Activated CD4-positive, alpha-beta T cell treated with anti-CD3 and anti-CD28 coated beads, Interleukin-2, amount 10 ng/mL, durations not matched to agents 24 days and 14 days (primary cell): ENCODE measurements at places on chromosomes 1 and 21. TPM values are rescaled to one million over a fixed set of nuclear protein-coding genes. Genes with fewer than 3 reads are reported as not detected.
A peak's percentile ranks its signal among the peaks of the same experiment; 100 is the strongest.

The CASQ2 gene
- not detected in 2 replicates for total RNA-seq

GRCh38 chr1:58162952-58163550 lies 383.5 kb downstream of the OMA1 start:
- H3K27ac ChIP-seq, result no peak overlapping the region
- H3K4me1 ChIP-seq, result no peaks in the 10 kb centered on the region
- no peak overlapping the region for H3K4me3 ChIP-seq

GRCh38 chr21:42248783-42249597 lies 30.1 kb downstream of the ABCG1 start:
- H3K36me3 ChIP-seq, result peaks cover 5% of the 10 kb centered on the region
- H3K4me3 ChIP-seq, result no peak overlapping the region
- H3K4me1 ChIP-seq, result peaks cover 14% of the 10 kb centered on the region
- no peak for DNase-seq
- H3K27me3 ChIP-seq, result peaks cover 15% of the 10 kb centered on the region
- H3K27ac ChIP-seq, result no peak overlapping the region

- no peaks in the 10 kb centered on the region for H3K36me3 ChIP-seq
- no peak overlapping the region for H3K4me3 ChIP-seq
- H3K27ac ChIP-seq, result no peak overlapping the region
- DNase-seq, result no peak
Observed at GRCh38 chr1:30314591-30314990, 408.8 kb downstream of the MATN1 start.

DNA sequence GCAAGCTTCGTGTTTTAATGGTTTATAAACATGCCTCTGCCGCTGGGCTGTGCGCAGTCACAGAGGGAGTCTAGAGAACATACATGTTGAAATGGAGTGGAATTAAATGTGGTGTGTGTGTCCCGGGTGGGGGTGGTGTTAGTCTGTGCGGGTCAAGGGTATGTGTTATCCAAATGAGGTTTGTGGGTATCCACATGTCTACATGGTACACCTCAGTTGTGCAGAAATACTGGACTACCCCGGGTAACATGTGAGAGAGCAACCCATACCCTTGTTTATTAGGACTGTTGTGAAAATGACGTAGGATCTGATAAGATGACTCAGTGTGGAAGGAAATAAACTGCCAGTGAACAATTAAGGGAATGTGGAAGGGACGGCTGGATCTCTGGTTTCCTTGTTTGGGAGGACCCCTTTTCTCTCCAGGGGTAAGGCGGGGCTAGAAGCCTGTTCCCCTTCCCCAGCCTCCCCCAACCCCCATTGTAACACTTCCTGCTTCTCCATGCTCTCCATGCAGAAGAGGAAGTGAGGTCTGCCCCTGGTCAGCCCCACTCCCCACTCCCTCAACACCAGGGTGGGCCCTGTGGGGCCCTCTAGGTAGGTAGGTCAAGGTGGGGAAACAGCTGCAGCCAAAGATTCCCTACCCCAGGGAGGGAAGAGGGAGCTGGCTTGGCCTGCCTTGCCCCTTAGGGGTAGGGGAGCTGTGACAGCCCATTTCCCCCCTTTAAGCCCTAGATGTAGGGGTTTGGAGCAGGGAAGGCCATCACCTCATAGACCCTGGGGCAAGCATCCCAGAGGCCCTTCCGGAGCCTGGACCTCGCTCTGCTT lies 690 bp downstream of the EPS8L3 start:
- DNase-seq, result no peak
- no peaks in the 10 kb centered on the region for H3K4me1 ChIP-seq
- no peak overlapping the region for H3K27ac ChIP-seq
- no peaks in the 10 kb centered on the region for H3K27me3 ChIP-seq
- no peaks in the 10 kb centered on the region for H3K36me3 ChIP-seq

DNA sequence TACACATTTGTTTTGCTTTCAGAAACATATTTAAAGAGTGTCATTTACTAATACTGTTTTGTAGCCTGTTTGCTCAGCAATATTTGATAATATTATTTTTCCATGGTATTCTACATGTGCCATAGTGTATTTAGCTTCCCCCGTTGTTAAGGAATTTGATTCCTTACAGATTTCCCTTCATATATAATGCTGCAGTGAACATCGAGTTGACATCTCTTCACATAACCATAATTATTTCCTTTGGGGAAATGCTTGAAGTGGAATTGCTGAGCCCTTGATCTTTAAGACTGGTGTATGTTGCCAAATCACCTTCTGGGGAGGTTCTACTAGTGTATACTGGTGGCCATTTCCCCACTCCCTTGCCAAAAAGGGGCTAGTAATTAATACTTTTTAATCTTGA lies 42.6 kb downstream of the FAM163A start:
- no peak for DNase-seq
- H3K4me1 ChIP-seq, result no peaks in the 10 kb centered on the region
- H3K4me3 ChIP-seq, result no peak overlapping the region
- H3K27ac ChIP-seq, result no peak overlapping the region
- peaks cover 9% of the 10 kb centered on the region for H3K27me3 ChIP-seq

- H3K4me1 ChIP-seq, result no peaks in the 10 kb centered on the region
- H3K27me3 ChIP-seq, result peaks cover 32% of the 10 kb centered on the region
- no peak overlapping the region for H3K27ac ChIP-seq
- DNase-seq, result no peak
Observed at GRCh38 chr1:12709696-12710095, 6.2 kb upstream of the AADACL3 start.

GRCh38 chr1:230188826-230189225 lies 121.8 kb downstream of the GALNT2 start:
- no peak overlapping the region for H3K4me3 ChIP-seq
- peaks cover 32% of the 10 kb centered on the region for H3K36me3 ChIP-seq
- H3K27me3 ChIP-seq, result no peaks in the 10 kb centered on the region
- DNase-seq, result no peak

DNA sequence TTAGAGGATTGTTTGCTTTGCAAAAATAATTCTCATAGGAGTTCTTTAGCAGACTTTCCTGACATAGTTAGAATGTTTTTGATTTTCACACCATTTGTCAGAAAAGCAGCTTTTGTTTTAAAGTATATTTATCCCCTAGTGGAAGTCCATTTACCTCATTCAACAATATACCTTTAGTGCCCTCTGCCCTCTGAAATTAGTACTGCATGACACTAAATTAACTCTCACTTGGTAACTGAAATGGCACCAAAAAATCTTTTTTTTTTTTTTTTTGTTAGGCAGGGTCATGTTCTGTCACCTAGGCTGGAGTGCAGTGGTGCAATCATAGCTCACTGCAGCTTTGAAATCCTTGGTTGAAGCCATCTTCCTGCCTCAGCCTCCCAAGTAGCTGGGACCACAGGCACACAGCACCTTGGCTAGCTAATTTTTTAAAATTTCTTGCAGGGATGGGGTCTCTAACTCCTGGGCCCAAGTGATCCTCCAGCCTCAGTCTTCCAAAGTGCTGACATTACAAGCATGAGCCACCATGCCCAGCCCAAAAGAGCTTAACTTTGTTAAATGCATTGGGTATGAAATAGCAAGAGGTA lies 13.6 kb downstream of the LRRC42 start:
- H3K4me3 ChIP-seq, result no peak overlapping the region
- H3K27me3 ChIP-seq, result no peaks in the 10 kb centered on the region
- peaks cover 34% of the 10 kb centered on the region for H3K36me3 ChIP-seq
- DNase-seq, result peak; percentile 80

DNA sequence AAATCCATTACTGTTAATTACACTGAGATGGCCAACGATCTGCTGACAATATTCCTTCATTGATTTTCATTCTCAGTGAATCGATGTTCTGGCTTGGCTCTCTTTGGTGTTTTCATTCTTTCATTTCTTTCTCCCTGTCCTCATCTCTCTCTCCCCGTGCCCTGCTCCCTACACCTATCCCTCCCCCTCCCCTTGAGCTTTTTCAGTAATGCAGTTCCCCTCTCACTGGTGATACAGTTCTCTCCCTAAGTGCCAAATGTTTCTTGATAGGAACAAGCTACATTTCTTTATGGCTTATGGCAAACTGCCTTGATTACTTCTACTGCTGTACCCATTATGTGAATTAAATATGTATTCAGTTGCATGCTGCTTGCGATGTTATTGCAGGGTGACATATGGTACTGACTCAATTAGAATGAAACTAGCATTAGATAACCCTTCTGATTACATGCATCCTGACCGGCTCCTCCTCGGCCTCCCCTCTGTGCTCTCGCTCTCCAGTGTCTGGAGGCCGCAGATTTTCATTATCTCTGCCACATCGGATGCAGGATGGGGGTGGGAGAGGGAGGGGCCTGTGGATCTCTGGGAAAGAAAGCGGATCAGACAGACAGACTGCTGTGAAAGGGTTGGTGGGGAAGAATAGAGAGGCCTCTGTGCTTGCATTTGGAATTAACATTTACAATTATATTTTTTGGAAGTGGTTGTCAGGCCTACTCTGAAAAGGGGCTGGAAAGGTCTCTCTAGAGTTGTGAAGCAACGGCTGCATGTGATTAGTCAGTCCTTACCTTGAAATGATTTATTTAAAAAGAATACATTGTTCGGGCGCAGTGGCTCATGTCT lies 130.9 kb downstream of the PBX1 start:
- H3K4me3 ChIP-seq, result no peak overlapping the region
- no peaks in the 10 kb centered on the region for H3K27me3 ChIP-seq
- H3K36me3 ChIP-seq, result no peaks in the 10 kb centered on the region
- no peaks in the 10 kb centered on the region for H3K4me1 ChIP-seq
- no peak for DNase-seq

- H3K4me3 ChIP-seq, result no peak overlapping the region
- H3K4me1 ChIP-seq, result no peaks in the 10 kb centered on the region
- no peaks in the 10 kb centered on the region for H3K36me3 ChIP-seq
- peaks cover 4% of the 10 kb centered on the region for H3K27me3 ChIP-seq
- H3K27ac ChIP-seq, result no peak overlapping the region
Observed at GRCh38 chr1:55507578-55507931, 292.4 kb upstream of the USP24 start.

GRCh38 chr1:75423616-75424015 lies 187.3 kb downstream of the SLC44A5 start:
- no peak overlapping the region for H3K4me3 ChIP-seq
- no peaks in the 10 kb centered on the region for H3K27me3 ChIP-seq
- H3K36me3 ChIP-seq, result no peaks in the 10 kb centered on the region
- no peak overlapping the region for H3K27ac ChIP-seq
- H3K4me1 ChIP-seq, result no peaks in the 10 kb centered on the region
- no peak for DNase-seq

DNA sequence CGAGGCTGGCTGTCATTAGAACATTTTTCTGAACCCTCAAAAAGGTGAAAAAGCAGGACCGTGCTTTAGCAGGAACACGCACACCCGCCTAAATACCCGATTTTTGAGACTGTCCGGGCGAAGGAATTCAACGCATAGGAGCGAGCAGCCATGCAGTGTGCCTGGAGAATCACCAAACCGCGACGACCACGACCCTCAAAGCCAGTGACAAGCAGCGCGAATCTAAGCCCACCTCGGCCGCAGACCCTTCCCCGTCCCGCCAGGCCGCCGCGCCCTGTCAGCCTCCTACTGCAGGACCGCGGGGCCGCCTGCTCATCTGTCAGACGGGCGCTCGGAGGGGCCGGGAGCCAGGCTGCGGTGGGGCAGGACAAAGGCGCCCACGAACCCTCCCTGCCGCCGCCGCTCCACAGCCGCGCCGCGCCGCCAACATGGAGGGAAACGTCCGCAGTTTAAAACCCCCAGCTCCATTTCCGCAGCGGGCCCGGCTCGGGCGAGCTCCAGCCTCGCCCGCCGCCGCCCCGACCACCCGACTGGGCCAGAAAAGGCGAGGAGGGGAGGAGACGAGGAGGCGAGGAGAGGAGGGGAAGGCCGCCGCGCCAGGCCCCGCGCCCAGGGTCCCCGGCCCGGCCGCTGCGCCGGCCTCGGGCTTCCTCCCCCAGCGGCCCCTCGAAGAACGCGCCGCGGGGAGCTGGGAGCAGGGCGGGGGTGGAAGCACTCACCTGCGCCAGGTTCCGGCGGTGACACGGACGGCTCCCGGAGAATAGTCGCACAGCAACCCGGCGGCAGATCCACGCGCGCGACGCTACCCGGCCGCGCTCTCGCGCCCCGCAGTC lies at the start of gene LBR:
Gene LBR, minus strand, starts transcription at position 804 of the 833 bp plus-strand sequence. CDS start 3,963 bp downstream, outside the sequence.
- peak; percentile 86 for DNase-seq
- H3K27me3 ChIP-seq, result no peaks in the 10 kb centered on the region
- peak within 1 kb of the TSS; percentile 95 for H3K27ac ChIP-seq
- H3K4me1 ChIP-seq, result peaks cover 57% of the 10 kb centered on the region
- H3K36me3 ChIP-seq, result peaks cover 24% of the 10 kb centered on the region
